Activated CD8-positive, alpha-beta memory T cell treated with anti-CD3 and anti-CD28 coated beads for 48 hours (primary cell): ENCODE measurements at places on chromosomes 12 and 14.

DNA sequence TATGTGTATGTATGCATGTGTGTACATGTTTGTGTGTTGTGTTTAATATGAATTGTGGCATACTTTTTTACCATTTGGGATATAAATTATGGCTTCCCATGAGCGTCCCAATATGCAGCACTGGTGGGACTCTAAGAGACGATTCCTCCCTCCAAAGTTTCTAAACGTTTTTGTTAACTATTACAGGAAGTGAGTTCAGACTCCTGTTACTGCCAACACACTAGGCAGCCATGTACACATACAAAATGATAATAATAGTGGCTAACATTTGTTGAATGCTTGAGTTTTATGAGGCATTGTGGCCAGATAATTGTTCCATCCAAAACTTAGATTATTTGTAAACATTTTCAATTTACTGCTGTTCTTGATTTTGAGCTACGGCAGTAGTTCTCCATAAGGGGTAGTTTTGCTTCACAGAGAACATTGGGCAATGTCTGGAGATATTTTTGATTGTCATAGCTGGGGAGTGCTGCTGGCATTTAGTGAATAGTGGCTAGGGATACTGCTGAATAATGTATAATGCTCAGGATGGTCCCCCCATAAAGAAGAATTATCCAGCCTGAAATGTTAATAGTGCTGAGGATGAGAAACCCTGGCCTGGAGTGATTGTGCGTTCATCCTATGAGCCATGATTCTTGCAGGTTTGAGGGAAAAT is 45.1 kb downstream of the ARID2 start:
- no peak for DNase-seq

GRCh38 chr14:101616202-101616601 is 54.9 kb downstream of the DIO3 start:
- DNase-seq = no peak

DNA sequence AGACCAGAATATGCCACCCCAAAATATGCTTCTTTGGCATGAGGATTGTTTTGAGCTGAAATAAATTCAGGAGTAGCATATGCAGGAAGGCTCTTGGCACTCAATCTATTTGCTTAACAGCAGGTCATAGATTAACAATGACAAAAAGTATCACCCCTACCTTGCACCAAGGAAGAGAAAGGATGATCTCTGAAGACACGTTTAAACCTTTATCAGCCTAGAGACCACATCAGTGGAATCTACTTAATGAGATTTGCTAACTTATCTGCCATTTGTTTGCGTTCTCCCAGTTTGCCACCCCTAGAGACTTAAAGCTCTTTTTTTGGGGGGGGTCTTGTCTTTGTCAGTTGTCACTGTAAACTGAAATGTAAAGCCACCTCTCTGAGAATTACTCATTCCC is 1278.7 kb upstream of the USP15 start:
- no peak for DNase-seq

DNA sequence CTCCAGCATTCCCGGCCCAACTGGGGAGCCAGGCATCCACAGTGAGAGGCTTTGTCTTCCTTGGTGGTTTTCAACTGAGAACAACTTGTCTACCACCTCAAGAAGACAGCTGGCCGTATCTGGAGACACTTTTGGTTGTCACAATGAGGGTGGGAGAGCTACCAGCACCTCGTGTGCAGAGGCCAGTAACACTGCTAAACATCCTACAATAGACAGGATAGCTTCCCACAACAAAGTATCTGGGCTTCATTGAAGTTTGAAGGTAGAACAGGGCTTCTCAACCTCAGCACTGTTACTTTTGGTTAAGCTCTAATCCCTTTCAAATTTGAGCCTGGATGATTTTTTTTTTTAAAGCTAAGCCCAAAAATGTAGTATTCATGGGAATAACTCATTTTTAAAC is 10.9 kb downstream of the SLC7A8 start:
- no peak for DNase-seq

DNA sequence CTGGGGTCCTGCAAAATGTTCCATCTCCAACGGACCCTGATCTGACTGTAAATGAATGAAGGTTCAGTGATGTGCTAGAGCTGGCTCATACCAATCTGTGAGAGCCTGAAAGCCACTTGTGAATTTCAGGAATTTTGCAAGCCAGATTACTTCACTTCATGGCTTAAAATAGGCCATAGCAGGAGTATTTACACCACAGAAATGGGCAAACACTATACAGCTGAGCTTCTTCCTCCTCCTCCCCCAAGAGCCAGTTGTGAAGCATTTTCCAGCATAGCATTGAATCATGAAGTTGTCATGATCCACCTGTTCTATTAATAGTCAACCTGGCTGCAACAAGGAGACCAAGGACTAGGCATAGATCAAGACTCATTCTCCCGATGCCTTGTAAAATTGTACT is 141.3 kb upstream of the RASSF8 start:
- DNase-seq = no peak

DNA sequence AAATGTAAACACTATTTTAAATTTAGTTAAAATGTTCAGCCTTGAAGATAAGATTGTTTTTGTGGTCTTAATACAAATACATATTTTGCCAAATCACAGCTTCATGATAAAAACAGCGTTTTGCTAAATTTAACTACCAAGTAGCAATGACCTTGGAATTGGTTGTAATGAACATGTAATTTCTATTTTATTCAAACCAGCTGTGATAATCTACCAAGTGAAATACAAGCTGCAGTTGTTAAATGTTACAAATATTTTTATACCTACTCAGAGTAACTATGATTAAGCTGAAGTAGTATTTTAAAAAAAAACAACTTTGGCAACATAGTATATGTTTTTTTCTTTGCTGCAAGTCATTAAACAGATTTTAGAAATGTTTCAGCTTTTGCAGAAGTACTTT is 96.2 kb downstream of the CPSF2 start:
- DNase-seq = no peak

DNA sequence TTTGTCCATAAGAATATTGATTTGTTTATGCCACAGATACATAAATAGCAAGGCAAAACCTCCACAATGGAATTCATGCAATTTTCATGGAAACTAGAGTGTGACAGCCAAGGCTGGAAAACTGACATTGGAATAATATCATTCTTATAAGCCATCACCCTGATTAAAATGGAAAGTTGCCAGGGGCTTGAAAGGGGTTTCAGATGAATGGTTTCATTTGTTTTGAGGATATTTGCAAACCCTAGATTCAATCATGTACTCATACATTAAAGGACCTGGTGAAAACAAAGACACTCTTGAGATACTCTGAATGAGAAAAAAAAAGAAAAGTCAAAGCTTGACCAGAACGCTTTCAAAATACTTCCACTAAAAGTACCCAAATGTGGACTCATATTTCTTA is 205.7 kb downstream of the DIO2 start:
- DNase-seq = no peak

GRCh38 chr14:58942516-58942915 is 246.0 kb upstream of the DAAM1 start:
- no peak for DNase-seq

GRCh38 chr12:64840119-64840518 is 15.7 kb downstream of the TBC1D30 start:
- DNase-seq = no peak

DNA sequence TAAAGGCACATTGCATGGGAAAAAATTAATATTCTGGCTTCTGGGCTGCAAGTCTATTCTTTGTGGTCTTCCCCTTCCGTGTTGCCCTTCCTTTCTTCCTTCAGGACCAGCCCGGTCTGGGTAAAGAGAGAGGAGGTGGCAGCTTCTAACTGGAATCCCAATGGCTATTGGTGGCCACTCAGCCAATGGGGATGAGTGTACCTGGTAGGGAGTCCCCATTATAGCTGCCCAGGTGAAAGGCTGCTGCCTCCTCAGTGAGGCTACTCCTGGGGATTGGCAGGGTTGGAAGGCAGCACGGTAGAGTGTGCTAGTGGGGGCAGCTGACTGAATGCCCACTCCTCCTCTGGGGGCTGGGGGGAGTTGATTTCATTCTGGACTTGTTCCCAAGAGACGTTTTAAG is 112.6 kb downstream of the RBM19 start:
- DNase-seq = no peak

DNA sequence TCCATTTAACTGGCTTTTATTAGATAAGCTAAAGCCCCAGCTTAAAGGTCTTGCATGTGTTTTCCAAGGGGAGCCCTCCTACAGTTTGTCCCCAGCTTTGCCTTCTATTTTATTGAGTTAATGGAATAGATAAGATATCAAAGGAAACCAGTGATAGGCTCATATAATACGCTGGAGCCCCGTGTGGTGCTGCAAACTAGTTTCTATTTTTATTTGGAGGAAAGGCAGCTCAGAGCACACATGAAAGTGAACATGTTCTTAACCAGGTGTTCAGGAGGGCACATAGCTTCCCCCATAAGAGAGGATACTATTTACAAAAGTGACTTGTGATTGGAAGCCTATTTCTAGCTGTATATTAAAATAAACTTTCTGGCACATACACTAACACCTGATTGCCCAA is 251.7 kb downstream of the PDZRN4 start:
- DNase-seq = no peak

- DNase-seq = no peak
These were observed 168.9 kb downstream of the VRK1 start for GRCh38 chr14:96965885-96966595.

DNA sequence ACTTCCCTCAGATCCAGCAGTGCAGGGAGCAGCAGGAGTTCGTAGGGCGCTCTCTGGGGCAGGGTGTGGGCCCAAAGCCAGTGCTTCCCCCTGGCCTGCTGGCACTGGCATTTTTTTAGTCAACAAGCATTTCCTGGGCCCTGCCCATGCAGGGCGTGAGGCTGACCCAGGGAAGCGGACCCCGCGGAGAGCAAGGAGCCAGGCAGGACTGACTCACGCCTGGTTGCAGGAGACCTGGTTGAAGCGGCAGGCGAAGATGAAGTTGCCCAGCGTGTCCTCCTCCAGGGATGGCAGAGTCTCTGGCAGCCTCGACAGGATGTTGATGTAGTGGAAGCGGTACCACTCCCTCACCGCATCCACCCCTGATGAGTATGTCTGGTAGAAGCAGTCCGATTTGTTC is 13.5 kb downstream of the SCNN1A start:
- no peak for DNase-seq

DNA sequence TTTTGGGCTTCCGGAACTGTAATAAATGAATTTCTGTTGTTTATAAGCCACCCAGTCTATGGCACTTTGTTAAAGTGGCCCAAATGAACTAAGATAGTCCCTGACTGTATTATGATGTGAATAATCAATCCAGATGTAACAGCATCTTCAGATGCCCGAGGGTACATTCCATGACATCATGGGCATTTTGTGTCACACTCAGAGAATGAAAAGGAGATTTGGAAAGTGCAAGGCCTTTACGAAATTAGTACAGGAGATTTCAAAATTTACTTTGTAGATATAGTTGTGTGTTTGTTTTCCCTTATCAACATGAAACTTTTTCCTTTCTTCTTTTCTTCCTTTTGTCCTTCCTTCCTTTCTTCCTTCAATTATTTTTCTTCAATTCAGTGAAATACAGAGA is 54.2 kb upstream of the AMIGO2 start:
- DNase-seq = no peak

- no peak for DNase-seq
These were observed 40.6 kb downstream of the ATF7 start for GRCh38 chr12:53585448-53586125.

- DNase-seq = no peak
These were observed 104.3 kb downstream of the SLC16A7 start for GRCh38 chr12:59700153-59700450.

DNA sequence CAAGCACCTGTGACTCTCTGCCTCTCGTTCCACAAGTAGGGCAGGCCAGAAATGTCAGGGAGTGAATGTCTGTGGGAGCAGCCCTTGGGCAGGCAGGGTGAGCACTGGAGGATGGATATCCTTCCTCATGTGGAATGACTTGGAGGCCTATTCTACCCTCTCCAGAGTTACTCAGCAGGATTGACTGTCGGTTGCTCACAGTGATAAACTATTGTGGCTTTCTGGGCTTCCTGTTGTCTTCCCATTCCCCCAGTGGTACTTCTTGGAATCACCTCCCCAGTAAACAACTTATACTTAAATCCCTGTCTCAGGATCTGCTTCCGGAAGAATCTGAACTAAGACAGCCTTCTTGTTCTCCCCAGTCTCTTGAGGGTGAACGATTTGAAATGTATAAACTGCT is 79.6 kb upstream of the MANSC4 start:
- no peak for DNase-seq

DNA sequence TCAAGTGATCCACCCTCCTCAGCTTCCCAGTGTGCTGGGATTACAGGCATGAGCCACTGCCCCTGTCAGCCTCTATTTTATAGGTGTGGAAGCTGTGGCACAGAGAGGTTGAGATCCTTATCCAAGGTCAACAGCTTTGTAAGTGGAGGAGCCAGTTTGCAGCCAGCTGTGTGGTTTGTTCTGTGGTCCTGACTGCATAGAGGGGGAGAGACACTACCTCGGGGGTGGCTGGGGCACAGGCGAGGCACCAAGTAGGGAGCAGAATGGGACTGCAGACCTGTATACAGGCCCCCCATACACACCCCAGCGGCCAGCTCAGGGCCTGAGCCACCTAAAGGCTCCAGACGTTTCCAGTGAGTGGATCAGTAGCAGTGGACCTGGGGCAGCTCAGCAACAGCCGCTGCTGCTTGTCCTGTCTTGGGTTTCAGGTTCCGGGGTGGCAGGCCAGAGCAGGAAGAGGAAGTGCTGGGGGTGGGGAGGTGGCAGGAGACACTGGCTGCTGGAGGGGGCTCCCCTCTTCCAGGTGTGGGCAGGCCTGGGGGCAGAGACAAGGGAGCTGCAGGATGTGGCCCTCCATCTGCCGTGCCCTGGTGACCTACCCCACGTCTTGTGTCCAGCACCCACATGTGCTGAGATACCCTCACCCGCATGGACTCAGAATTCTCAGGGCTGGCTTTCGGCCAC is 11.0 kb downstream of the ORAI1 start:
- peak; percentile 47 for DNase-seq

GRCh38 chr12:120933786-120934185 is 29.6 kb upstream of the SPPL3 start:
- DNase-seq = no peak

GRCh38 chr12:97560786-97561618 is 98.4 kb downstream of the RMST start:
- no peak for DNase-seq

DNA sequence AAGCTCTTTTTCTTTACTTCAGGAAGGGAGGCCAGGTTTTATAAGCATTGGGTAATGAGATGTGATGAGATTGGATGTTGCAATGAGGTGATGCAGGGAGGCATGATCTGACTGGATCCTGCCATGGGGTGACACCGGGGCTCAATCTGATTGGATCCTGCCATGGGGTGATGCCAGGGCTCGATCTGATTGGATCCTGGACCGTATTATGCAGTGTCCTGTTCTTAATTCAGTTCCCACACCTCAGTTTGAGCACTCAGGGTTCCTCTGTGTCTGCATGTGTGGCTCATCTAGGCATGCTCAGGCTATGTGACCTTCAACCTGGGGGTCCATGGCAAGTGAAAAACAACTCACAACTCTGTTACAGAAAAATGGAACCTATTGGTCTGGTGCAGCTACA is 166.4 kb downstream of the SLC15A4 start:
- DNase-seq = no peak
